ENCODE measurements at places on chromosomes 7 and 10.

DNA sequence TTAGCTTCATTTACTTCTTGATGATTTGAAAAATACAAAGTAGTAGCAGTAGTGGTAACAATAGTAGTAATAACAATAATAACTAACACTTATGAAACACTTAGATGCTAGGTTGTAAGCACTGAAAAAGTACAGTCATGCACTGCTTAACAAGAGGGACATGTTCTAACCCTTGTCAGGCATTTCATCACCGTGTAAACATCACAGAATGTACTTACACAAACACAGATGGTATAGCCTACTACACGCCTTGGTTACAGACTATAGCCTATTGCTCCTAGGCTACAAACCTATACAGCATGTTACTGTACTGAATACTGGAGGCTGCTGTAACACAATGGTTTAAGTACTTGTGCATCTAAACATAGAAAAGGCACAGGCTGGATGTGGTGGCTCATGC, 60.6 kb downstream of the PUS7 start:
- no peaks in the 10 kb centered on the region for H3K4me1 ChIP-seq
- no peak for DNase-seq
- peaks cover 48% of the 10 kb centered on the region for H3K36me3 ChIP-seq

DNA sequence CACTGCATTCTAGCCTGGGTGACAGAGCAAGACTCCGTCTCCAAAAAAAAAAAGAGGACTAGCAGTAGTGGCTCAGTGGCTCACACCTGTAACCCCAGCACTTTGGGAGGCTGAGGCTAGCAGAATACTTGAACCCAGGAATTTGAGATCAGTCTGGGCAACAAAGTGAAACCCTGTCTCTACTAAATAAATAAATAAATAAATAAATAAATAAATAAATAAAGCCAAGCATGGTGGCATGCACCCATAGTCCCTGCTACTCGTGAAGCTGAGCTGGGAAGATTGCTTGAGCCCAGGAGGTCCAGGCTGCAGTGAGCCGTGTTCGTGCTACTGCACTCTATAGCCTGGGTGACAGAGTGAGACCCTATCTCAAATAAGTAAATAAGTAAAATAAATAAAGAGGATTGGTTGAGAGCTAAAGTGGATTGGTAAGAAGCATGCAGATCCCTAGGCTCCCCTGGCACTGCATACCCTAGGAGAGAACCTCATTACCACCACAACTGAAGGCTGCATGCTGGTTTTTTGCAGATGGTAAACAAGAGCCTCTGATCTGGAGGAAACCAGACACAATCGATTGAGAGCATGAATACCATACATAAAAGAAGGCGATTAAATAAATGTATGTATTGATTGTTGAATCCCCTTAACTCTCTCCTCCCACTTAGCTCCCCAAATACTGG, 163.2 kb downstream of the REEP3 start:
- peaks cover 18% of the 10 kb centered on the region for H3K4me1 ChIP-seq
- no peak for DNase-seq
- no peak overlapping the region for H3K4me3 ChIP-seq
- H3K36me3 ChIP-seq = no peaks in the 10 kb centered on the region
- no peak overlapping the region for H3K27ac ChIP-seq

DNA sequence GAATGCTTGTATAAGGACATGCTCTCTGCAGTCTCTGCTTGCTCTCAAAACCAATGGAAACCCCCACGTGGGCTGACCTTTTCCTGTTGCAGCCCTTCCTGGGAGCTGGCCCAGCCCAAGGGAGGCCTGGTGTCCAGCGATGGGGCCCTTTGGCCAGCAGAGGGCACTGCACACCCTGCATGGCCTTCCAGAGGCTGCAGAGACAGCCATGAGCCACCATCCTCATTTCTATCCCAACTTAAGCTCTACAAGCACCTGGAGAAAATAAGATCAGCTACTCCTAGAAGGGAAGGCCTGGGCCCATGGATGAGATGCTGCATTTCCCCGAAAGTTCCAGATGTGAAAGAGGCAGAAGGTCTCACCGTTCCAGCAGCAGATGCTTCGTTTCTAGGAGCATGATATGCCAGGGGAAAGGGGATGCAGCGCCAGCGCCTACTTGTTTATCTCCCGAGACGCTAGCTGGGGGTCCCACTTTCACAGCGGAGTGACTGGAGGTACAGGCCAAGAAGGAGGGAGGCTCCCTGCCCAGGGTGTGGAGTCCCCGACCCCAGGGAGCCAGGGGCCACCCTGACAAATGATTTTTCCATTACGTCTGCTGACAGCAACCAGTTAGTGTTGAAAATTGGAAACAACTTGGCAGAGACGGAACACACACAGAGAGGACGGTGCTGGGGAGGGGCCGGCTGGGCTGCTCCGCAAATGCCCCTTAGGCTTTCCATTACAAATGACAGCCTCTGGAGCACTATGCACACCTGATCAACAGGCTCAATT, 106.4 kb downstream of the ZRANB1 start:
- H3K4me3 ChIP-seq = peak overlapping the region; percentile 38
- no peaks in the 10 kb centered on the region for H3K27me3 ChIP-seq
- H3K27ac ChIP-seq = peak overlapping the region; percentile 80
- H3K36me3 ChIP-seq = peaks cover 7% of the 10 kb centered on the region
- peak; percentile 88 for DNase-seq

DNA sequence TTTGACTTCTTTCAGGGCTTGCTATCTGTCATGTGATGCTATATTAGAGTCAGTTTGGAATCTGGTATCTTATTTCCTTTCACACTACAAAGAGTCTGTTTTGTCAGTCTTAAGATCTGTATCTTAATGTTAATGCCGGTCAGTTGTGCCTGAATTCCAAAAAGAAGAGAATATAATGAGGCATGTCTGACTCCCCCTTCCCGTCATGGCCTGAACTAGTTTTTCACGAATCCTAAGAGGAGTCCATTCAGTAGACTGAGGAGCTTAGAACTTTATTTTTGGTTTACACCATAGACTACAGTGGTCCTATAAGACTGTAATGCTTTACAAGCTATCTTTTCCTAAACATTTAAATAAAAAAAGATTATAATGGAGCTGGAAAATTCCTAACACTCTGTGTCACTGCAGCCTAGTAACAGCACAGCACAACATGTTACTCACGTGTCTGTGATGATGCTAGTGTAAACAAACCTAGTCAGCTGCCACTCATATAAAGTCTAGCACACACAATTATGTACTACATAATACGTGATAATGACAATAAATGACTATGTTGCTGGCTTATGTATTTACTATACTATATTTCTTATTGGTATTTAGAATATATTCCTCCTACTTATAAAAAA, 50.6 kb downstream of the VPS41 start:
- no peaks in the 10 kb centered on the region for H3K27me3 ChIP-seq
- H3K4me3 ChIP-seq = no peak overlapping the region
- H3K4me1 ChIP-seq = no peaks in the 10 kb centered on the region
- peak overlapping the region; percentile 50 for H3K27ac ChIP-seq
- peaks cover 26% of the 10 kb centered on the region for H3K36me3 ChIP-seq

GRCh38 chr10:7610651-7611389, 55.9 kb downstream of the ITIH5 start:
- H3K36me3 ChIP-seq = no peaks in the 10 kb centered on the region
- no peak for DNase-seq
- no peak overlapping the region for H3K27ac ChIP-seq

DNA sequence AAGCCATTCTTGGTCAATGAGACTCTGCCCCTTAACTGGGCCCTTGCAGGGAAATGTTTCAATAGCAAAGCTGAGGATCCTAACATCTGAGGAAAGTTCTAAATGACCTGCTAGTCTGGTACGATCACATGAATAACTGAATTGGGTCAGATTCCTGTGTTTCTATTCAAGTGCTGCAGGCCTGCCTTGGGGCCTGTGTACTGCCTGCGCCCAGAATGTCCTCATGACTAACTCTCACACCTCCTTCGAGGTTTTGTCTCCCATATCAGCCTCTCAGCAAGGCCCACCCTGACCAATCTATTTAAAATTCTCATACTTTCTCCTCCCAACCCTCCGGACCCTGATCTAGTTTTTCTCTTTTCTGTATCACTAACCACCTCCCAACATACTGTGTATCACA, 4.4 kb downstream of the JAZF1 start:
- H3K27ac ChIP-seq = no peak overlapping the region
- no peak for DNase-seq
- H3K4me1 ChIP-seq = peaks cover 8% of the 10 kb centered on the region
- no peaks in the 10 kb centered on the region for H3K36me3 ChIP-seq
- H3K4me3 ChIP-seq = no peak overlapping the region
- H3K27me3 ChIP-seq = no peaks in the 10 kb centered on the region

- H3K27me3 ChIP-seq = no peaks in the 10 kb centered on the region
- DNase-seq = peak; percentile 59
- peak overlapping the region; percentile 86 for H3K27ac ChIP-seq
- H3K4me1 ChIP-seq = peaks cover 31% of the 10 kb centered on the region
Measured at GRCh38 chr10:78335691-78336401, 302.2 kb downstream of the RPS24 start.

GRCh38 chr7:73442222-73442902, 8.8 kb downstream of the FZD9 start:
- no peak overlapping the region for H3K27ac ChIP-seq
- H3K27me3 ChIP-seq = no peaks in the 10 kb centered on the region
- H3K4me1 ChIP-seq = no peaks in the 10 kb centered on the region
- no peak for DNase-seq

- DNase-seq = peak; percentile 33
- H3K4me3 ChIP-seq = peak overlapping the region; percentile 49
- H3K36me3 ChIP-seq = no peaks in the 10 kb centered on the region
Measured at GRCh38 chr7:39413636-39414223, 152.5 kb upstream of the YAE1 start.

- H3K27me3 ChIP-seq = no peaks in the 10 kb centered on the region
- H3K36me3 ChIP-seq = no peaks in the 10 kb centered on the region
- H3K4me3 ChIP-seq = no peak overlapping the region
- DNase-seq = no peak
Measured at GRCh38 chr7:123120286-123120685, 79.5 kb downstream of the SLC13A1 start.

DNA sequence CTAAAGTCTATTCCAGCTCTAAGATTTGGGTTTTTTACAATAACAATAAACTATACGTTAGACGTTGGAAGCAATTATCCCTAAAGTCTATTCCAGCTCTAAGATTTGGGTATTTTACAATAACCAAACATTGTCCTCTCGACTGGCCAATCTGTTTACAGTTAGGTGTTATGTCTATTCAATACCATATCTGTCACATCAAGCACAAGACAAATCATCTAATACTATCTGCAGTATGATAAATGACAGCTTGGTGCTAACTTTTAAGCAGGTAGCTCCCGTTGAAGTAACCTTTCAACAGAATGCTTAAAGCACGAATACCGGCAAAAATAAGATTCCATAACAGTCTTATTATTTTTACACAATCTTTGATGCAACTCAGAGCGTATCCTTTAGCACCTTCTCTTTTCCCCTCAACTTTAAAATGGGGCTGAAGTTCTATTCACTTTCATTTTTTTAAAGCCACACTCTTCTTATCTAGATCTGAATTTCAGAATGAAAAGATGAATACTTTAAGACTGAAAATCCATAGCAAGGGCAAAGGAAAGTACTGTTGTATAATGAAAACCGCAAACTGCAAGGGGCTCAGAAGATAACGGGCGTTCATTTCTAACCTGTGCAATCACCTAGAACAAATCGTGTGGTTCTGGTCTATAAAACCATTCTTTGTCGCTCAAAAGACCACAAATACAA, 925 bp downstream of the H2AZ2 start:
- DNase-seq = no peak
- peak overlapping the region; percentile 82 for H3K4me3 ChIP-seq
- H3K4me1 ChIP-seq = peaks cover 5% of the 10 kb centered on the region
- no peaks in the 10 kb centered on the region for H3K27me3 ChIP-seq

DNA sequence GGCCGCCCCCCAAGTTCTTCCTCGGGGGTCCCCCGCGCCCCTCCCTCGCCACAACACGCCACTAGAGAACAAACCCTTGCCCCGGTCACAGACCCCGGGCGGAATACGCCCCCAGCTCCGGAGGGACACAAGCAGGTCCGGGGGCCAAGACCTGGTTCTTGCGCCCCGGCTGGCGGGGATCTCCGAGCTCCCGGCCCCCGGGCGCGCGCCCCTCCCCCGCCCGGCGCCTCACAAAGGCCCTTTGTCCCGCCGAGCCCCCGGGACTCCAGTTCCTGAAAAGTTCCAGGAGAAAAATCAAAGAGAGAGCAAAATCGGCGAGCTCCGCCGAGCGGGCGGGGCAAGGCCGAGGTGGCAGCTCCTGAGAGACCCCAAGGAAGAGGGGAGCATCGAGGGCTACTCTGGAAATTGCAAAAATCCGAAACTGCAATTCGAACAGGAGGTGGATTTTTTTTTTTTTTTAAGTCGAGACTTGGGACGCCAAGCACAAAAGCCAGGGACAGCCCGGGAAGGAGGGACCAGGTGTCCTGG, 4.0 kb downstream of the TNRC18 start:
- H3K27ac ChIP-seq = peak overlapping the region; percentile 95
- peak overlapping the region; percentile 98 for H3K4me3 ChIP-seq
- no peak for DNase-seq

DNA sequence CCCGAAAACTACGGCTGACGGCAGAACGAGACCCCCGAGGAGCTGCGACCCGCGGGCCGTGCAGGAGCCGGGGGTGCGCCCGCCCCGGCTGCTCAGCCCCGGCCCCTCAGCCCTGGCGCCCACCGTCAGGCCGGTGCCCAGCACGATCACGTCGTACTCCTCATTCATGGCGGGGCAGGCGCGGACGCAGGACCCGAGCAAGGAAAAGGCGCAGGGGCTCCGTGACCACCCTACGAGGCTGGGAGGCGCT, 218 bp downstream of the GDI2 start:
- DNase-seq = no peak
- peak overlapping the region; percentile 79 for H3K4me3 ChIP-seq
- peak overlapping the region; percentile 94 for H3K27ac ChIP-seq
- peaks cover 18% of the 10 kb centered on the region for H3K4me1 ChIP-seq

DNA sequence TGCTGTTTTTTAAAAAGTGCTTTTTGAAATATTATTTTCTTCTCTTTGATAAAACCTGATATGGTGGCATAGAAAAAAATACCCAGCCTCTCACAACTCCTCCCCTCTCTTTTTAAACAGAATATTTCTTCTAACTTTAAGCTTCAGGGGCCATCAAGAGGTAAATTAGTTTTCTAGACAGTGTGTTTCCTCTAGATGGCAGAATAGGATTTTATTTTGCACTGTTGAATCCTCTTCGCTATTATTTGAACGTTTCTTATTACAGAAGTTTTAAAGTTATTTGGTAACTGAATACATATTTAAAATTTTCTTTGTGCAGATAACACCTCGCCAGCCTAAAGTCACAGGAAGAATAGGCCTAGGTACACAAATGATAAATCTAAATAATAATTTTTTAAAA, 30.3 kb downstream of the ARL5B start:
- H3K4me1 ChIP-seq = no peaks in the 10 kb centered on the region
- peak; percentile 43 for DNase-seq
- H3K4me3 ChIP-seq = no peak overlapping the region
- no peaks in the 10 kb centered on the region for H3K27me3 ChIP-seq

GRCh38 chr7:48691788-48692187, 232.6 kb upstream of the CDC14C start:
- no peak overlapping the region for H3K27ac ChIP-seq
- no peaks in the 10 kb centered on the region for H3K36me3 ChIP-seq
- no peaks in the 10 kb centered on the region for H3K4me1 ChIP-seq
- no peaks in the 10 kb centered on the region for H3K27me3 ChIP-seq

DNA sequence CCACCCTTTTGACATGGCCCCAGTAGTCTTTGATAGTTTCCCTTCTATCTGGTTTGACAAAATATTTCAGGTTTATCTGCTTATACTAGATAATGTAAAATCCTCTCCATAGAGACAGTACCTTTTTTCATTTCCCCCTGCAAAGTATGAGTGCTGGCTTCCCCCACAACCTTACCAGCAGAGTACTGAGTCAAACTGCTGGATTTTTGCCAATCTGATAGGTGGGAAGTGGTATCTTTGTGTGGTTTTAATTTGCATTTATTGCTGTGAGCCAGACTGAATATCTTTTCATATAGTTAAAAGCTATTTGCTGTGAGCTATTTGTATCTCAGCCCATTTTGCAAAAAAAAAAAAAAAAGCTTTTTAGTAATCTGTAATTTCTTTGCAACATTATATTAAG, 32.1 kb upstream of the HECTD2 start:
- DNase-seq = peak; percentile 43
- H3K4me1 ChIP-seq = peaks cover 14% of the 10 kb centered on the region
- H3K36me3 ChIP-seq = no peaks in the 10 kb centered on the region
- H3K27me3 ChIP-seq = no peaks in the 10 kb centered on the region

Data from SK-N-SH (cell line).